ENCODE measurements at places on chromosomes 4 and X. TPM values are rescaled to one million over a fixed set of nuclear protein-coding genes. Genes with fewer than 3 reads are reported as not detected.

DCAF12L2 gene
- total RNA-seq: 0.12 TPM

PNMA3 gene
- total RNA-seq: 0.19 TPM

VSIG4 gene
- total RNA-seq: not detected

DNAAF6 gene
- not detected for total RNA-seq

APELA gene
- total RNA-seq: not detected

TACR3 gene
- not detected for total RNA-seq

STIM2 gene
- 13.1 TPM for total RNA-seq

SH3RF1 gene
- 9.0 TPM for total RNA-seq

TLR10 gene
- total RNA-seq: 0.03 TPM

KIF4A gene
- total RNA-seq: 23.9 TPM

PASD1 gene
- not detected for total RNA-seq

GAGE2A gene
- total RNA-seq: not detected

ARMCX4 gene
- total RNA-seq: 1.1 TPM

LNX1 gene
- total RNA-seq: not detected

GPR143 gene
- 0.12 TPM for total RNA-seq

DGKK gene
- total RNA-seq: not detected

ZCCHC13 gene
- not detected for total RNA-seq

RAB33B gene
- total RNA-seq: 2.2 TPM

PABPC1L2B gene
- not detected for total RNA-seq

KIAA1210 gene
- total RNA-seq: not detected

MAOA gene
- 0.80 TPM for total RNA-seq

SLC9A7 gene
- 11.6 TPM for total RNA-seq

FMR1NB gene
- not detected for total RNA-seq

TMA16 gene
- 22.6 TPM for total RNA-seq

STBD1 gene
- 9.6 TPM for total RNA-seq

VCX3A gene
- total RNA-seq: not detected

F8A3 gene
- total RNA-seq: 0.93 TPM

SPANXA1 gene
- total RNA-seq: 0.18 TPM

C4orf36 gene
- total RNA-seq: 0.88 TPM

RNF212 gene
- 2.2 TPM for total RNA-seq

CCNG2 gene
- 6.8 TPM for total RNA-seq

PDE5A gene
- total RNA-seq: 0.27 TPM

NAT8L gene
- total RNA-seq: 9.8 TPM

FHIP1A gene
- 0.24 TPM for total RNA-seq

RHOXF2 gene
- not detected for total RNA-seq

ZMAT1 gene
- 0.08 TPM for total RNA-seq

CXCL6 gene
- not detected for total RNA-seq

RAB33A gene
- 0.20 TPM for total RNA-seq

STK26 gene
- total RNA-seq: 9.9 TPM

GPRASP1 gene
- 0.32 TPM for total RNA-seq

CSAG3 gene
- not detected for total RNA-seq

H2AZ1 gene
- 696 TPM for total RNA-seq

ITIH6 gene
- total RNA-seq: 0.01 TPM

TMEM150C gene
- total RNA-seq: 1.3 TPM

POU3F4 gene
- not detected for total RNA-seq

PCDH7 gene
- 0.09 TPM for total RNA-seq

OPHN1 gene
- total RNA-seq: 1.2 TPM

PRKG2 gene
- total RNA-seq: 0.78 TPM

TLR6 gene
- total RNA-seq: 3.7 TPM

ASB9 gene
- 21.2 TPM for total RNA-seq

FGF13 gene
- not detected for total RNA-seq

DIPK2B gene
- not detected for total RNA-seq

All from A549 treated with CORT108297 at 1 μM for 4 hours (cell line).